ENCODE measurements at places on chromosomes 3 and 15.

- peak; percentile 62 for DNase-seq
Measured at GRCh38 chr3:194617827-194618226, 15.4 kb downstream of the TMEM44 start.

- peak; percentile 91 for DNase-seq
Measured at GRCh38 chr3:151434151-151434890, 26.5 kb downstream of the IGSF10 start.

GRCh38 chr3:134606033-134607025, 44.5 kb downstream of the KY start:
- no peak for DNase-seq

DNA sequence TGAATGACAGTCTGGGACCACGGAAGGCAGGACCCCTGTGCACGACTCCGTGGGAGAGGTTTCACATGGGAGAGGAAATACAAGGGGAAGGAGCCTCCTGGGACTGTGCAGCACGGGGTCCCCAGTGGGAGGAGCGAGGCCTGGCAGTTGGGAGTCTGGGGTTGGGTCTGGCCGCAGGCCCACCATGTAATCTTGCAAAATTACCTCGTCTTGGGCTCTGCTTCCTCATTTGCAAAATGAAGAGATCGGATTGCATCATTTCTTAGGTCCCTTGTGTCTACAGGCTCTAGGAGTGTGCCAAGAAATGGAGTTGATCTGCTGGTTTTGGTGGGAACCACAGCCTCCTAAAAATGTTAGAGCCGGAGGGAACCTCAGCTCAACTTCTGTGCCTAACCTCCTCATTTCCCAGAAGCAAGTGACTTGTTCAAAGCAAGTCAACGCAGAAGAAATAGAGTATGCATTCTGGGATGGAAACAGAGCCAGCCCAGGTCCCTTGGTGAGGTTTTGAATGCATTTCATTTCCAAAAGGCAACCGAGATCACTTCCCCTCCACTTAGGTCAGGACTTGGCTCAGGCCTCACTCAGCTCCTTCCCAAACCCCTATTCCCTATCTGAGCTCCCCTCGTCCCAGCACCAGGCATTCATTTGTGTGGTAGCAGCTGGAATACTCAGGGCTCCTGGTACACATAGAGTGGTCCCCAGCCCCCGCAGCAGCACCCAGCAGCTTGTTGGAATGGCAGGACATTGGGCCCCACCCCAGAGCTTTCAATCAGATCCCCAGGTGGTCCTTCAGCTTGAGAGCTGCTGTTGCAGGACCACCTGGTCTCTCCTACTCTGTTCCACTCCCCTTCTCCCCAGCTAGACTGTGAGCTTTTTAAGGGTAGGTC, 267.7 kb downstream of the XXYLT1 start:
- DNase-seq: peak; percentile 48

DNA sequence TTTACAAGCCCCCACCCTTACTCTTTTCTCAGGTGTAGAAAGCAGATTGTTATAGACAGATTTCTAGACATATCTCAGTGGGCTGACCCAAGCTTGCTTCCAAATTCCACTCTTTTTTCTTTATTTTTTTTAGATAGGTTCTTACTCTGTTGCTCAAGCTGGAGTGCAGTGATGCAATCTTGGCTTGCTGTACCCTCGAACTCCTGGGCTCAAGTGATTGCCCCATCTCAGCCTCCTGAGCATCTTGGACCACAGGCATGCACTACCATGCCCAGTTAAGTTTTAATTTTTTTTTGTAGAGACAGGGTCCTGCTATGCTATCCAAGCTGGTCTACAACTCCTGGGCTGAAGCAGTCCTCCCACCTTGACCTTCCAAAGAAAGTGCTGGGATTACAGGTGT, 53.5 kb upstream of the ADAMTS9 start:
- peak; percentile 32 for DNase-seq

DNA sequence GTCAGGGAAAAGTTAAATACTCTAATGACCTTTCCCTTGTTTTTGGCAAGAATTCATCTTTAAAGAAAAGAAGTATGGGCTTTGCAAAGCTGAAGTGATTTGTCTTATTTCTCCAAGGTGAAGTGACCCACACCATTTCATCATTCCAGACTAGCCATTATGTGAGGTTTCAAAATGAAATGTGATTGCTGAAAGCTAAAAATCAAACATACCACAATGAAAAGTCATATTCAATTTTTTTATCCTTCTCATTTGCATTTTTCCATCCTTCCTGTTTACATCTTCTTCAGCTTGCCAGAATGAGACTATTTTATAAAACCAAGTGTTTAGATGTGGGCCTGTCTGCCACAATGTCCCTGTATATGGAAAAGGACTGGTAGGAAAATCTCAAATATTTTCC, 142.3 kb upstream of the STRIT1 start:
- DNase-seq: peak; percentile 49

GRCh38 chr15:98800437-98801233, 152.3 kb downstream of the IGF1R start:
- DNase-seq: peak; percentile 81

GRCh38 chr15:52039925-52040781, 21.1 kb downstream of the MAPK6 start:
- DNase-seq: peak; percentile 23

- peak; percentile 1 for DNase-seq
Measured at GRCh38 chr3:27914199-27914598, 192.1 kb upstream of the EOMES start.

DNA sequence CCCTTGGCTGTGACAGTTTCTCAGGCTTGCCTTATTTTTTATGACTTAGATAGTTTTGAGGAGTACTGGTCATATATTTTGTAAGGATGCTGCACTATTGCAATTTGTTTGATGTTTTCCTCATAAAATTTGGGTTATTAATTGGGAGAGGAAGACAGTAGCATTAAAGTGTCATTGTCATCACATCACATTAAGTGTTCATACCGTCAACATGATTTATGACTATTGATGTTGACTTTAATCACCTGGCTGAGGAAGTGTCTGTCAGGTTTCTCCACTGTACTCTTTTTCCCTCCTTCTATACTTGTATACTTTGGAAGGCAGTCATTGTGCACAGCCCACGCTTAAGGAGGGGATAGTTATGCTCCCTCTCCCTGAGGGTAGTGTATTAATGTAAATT, 26.9 kb downstream of the TRIM69 start:
- DNase-seq: no peak

GRCh38 chr15:67024314-67024997, 40.9 kb upstream of the SMAD3 start:
- DNase-seq: peak; percentile 98

DNA sequence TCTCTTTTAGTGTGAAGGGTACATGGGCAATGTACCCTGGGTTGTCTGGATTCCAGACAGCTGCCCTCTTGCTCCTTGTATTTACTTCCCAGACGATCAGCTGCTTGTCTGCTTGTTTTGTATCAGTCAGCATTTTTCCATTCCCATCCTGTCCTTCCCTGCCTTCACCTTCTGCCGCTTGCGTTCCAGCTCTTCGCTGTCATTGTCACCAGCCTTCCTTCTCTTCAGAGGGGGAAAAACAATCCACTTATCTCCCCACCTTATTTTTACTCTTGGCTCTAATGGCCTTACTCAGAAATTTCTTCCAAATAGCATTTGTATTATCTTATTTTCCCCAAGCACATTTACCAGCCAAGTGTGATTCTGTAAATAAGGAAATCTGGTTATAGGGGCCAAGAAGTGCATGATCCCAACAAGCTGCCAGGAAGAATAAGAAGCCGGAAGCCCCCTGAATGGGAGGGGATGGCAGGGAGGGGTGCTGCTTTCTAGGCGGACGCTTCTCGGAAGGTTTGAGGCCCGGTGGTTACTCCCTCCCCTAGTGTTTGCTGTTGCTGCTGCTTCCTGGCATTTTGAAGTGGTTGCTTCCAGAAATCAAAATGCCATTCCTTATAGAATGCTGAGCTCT, 497.6 kb downstream of the NTRK3 start:
- DNase-seq: no peak

- no peak for DNase-seq
Measured at GRCh38 chr3:151867666-151868065, 5.8 kb upstream of the SUCNR1 start.

- no peak for DNase-seq
Measured at GRCh38 chr15:36947035-36947719, 153.2 kb downstream of the MEIS2 start.

DNA sequence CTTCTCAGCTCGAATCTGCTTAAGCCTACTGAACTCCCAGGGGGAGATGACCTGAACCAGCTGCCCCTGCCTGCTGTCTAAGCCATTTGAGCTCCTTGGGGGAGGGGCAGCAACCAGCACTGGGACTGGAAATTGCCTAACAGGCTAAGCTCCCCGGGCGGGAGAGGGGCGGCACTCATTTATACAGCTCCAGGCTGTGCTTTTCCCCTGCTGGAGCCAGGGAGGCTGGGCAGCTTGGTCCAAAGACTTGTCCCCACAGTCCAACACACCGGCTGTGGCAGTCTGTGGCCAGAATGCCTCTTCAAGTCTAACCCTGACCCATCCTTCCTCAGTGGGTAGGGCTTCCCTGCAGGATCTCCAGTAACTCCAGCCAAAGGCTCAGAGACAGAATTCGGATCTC, 1241.5 kb downstream of the ROBO2 start:
- no peak for DNase-seq

DNA sequence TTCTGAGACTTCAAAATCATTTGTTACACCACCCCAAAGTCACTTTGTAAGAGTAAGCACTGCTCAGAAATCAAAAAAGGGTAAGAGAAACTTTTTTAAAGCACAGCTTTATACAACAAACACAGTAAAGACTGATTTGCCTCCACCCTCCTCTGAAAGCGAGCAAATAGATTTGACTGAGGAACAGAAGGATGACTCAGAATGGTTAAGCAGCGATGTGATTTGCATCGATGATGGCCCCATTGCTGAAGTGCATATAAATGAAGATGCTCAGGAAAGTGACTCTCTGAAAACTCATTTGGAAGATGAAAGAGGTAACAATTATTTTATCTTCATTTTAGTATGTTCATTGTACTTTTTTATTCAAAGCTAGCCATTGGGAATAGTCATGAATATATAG, 32.6 kb downstream of the BLM start:
- no peak for DNase-seq

DNA sequence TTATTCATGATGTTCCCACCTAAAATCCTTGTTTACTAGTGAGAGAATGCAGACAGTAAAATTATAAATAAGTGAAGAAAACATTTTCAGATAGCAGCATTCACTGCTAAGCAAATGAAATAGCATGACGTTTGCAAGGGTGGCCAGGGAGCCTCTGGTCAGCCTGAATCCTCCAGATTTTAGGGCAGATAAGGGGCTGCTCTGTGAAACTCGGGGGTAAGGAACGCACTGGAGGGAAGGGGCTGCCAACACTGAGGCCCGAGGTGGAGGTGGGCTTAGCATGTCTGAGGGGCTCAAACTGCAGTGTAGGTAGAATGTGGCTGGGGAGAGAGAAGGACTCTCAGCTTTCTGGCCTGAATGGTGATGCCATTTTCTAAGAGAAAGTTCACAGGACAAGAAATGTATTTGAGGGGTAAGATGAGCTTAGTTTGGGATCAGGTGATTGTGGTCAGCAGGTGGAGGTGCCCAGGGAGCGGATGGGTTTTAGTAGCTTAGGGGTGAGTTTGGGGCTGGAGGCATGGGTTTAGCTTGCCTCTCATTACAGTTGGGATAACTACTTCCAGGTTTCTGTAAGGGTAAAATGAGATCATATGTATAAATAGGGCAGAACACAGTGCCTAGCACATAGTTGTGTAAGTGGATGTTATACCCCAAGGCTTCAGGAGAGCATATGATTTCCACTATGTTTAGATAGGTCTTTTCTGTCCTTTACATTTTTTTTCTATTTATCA, 20.5 kb downstream of the GPR171 start:
- no peak for DNase-seq
